ENCODE measurements at places on chromosomes 3 and 15. TPM values are rescaled to one million over a fixed set of nuclear protein-coding genes. Genes with fewer than 3 reads are reported as not detected.

SEMA3G gene
- total RNA-seq: 0.21 TPM

HTR3E gene
- total RNA-seq: not detected

ACTC1 gene
- total RNA-seq: not detected

THRB gene
- 2.8 TPM for total RNA-seq

C3orf80 gene
- not detected for total RNA-seq

TMOD2 gene
- 2.7 TPM for total RNA-seq
